ENCODE measurements at places on chromosomes 4 and X. TPM values are rescaled to one million over a fixed set of nuclear protein-coding genes. Genes with fewer than 3 reads are reported as not detected.

The GJB1 gene
- not detected for total RNA-seq

The CCDC120 gene
- 0.83 TPM for total RNA-seq

The TAF7L gene
- total RNA-seq, result 0.58 TPM

The EVC2 gene
- total RNA-seq, result 12.7 TPM

The DRP2 gene
- 2.3 TPM for total RNA-seq

The SNCA gene
- total RNA-seq, result 2.0 TPM

The HMX1 gene
- not detected for total RNA-seq

The IL1RAPL1 gene
- 1.9 TPM for total RNA-seq

The PAQR3 gene
- 19.1 TPM for total RNA-seq

The PDGFC gene
- total RNA-seq, result 87.6 TPM

The SLC25A5 gene
- total RNA-seq, result 232 TPM

The KIAA1210 gene
- not detected for total RNA-seq

The PITX2 gene
- 0.99 TPM for total RNA-seq

The ANXA10 gene
- 4.2 TPM for total RNA-seq

The PHOX2B gene
- not detected for total RNA-seq

The C1GALT1C1 gene
- total RNA-seq, result 41.3 TPM

The DUX4 gene
- total RNA-seq, result not detected

The CNGA1 gene
- not detected for total RNA-seq

The BCAP31 gene
- total RNA-seq, result 115 TPM

The PHKA1 gene
- 6.8 TPM for total RNA-seq

The CFAP99 gene
- total RNA-seq, result not detected

The NAA10 gene
- 39.0 TPM for total RNA-seq

The AADAT gene
- total RNA-seq, result 3.9 TPM

The FGFBP1 gene
- total RNA-seq, result not detected

The ITIH6 gene
- total RNA-seq, result not detected

The ERCC6L gene
- total RNA-seq, result 7.9 TPM

All from smooth muscle cell of trachea (primary cell).